HFF-Myc (cell line): ENCODE measurements at places on chromosomes 3 and 15.

- no peak for DNase-seq
Observed at GRCh38 chr15:84598250-84598649, 2.6 kb upstream of the ZSCAN2 start.

DNA sequence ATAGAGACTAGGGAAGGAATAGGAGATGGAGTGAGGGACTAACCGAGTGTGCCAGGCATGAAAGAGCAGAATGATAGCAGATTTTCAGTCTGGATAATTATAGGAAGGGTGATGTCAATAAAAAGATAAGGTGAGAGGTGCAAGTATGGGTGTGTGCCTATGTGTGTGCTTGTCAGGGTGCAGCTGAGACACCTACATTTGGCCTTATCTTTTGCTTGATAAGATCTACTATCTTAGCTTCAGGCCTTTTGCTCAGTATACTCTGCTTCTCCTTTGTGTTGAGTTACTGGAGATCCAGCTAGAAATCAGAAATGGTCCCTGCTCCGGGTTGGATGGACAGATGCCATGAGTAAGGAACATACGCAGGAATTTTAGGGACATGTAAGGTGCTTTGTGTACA is 17.4 kb downstream of the ARL14 start:
- no peak for DNase-seq

DNA sequence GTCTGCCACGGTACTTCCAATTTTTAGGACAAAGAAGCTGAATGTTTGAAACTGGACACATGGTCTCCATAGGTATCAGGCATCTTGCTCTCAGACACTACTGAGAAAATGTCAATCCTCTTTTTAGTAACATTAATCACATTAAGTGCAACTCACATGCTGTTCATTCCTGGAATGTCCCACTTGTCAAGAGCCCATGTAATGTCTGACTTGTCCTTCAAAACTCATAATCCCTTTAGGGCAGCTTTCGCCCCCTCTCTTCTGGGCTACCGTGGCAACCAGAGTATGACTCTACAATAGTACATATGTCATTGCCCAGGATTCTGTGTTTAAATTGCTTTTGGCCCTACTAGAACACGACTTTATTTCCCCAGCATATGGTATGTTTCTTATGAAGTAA is 12.3 kb downstream of the NUDT16 start:
- DNase-seq: no peak

DNA sequence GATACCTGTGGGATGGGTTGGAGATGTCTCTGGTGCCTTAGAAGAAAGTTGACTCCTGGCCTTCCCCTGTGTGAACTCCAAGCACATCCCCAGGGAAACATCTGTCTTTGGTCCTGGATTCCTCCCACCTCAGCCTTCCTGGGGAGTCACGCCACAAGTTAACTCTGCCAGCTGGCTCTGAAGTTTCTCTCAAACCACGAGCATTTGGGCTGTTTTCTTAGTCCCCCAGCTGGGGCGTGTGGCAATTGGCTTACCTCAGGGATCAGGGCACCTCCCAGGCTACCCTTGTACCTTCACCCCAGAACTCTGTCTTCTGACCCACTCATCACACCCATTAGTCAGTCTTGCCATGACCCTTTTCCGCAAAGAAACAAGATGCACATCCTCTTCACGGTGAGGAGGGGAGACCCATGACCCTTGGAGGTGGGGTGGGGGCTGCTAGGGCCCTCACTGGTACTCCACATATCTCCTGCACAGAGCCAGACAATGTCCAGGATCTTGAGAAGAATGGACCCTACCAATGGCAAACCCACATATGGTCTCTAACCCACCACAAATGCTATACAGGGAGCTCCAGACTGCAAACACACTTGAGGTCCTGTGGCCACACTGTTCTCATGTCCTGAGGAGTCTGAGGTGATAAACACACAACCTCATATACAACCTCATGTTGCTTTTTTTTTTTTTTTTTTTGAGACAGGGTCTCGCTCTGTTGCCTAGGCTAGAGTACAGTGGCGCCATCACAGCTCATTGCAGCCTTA is 3.9 kb downstream of the NEIL1 start:
- no peak for DNase-seq

GRCh38 chr3:104635872-104636580 is 730.7 kb upstream of the ALCAM start:
- DNase-seq: no peak

DNA sequence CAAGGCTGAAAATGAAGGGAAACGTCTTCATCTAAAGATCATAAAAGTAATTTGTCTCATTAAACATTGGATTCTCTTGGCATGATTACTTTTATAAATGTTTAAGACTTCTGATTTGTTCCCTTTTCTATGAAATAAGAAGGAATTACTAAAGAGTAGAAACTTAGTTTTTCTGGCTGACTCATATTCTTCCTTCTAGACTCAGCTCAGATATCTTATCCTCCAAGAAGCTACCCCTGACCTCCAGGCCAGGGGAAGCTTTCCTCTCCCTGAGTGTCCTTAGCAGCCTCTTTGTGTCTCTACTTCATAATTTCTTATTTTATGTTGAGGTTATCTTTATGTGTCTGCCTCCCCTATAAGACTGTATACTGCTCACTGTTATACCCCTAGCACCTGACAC is 291.9 kb upstream of the STT3B start:
- no peak for DNase-seq

DNA sequence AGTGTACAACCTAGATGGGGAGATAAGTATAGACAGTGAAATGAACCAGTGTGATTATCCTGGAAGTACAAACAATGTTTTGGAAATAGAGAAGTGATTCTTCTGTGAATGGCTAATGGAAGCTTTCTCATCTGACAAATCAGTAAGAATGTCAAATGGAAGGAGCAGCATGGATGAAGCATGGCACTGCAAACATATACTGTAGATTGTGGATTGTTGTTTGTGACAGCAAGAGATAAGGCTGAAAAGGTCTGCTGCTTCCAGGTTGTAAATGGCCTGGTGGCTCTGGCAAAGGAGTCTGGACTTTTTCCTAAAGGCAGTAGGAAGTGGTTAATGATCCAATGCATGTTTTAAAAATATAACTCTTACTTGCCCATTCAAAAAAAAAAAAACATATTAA is 71.3 kb downstream of the FBN1 start:
- DNase-seq: no peak

DNA sequence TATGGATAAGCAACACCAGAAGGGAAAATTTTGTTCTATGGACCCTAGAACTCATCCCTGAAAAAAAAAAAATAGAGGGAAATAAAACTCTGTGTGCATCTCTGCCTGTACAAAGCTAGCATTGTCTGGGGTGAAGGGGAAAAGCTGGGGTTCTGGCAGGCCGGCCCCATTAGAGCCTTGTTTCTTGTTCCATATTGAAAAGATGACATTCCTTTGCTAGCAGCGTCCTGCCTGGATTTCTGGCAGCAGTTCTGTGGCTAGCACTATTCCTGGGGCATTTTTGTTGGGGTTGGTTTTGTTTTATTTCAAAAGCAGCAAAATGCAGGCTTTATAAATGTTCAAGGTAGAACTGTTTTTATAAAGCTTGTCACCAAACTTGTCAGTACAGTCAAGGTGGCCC is 45.2 kb downstream of the RARB start:
- DNase-seq: no peak

- DNase-seq: no peak
Observed at GRCh38 chr3:160372780-160373179, 26.2 kb downstream of the IFT80 start.

GRCh38 chr15:66290007-66290406 is 3.4 kb upstream of the DIS3L start:
- DNase-seq: no peak

GRCh38 chr3:242602-243355 is 46.2 kb downstream of the CHL1 start:
- DNase-seq: no peak

DNA sequence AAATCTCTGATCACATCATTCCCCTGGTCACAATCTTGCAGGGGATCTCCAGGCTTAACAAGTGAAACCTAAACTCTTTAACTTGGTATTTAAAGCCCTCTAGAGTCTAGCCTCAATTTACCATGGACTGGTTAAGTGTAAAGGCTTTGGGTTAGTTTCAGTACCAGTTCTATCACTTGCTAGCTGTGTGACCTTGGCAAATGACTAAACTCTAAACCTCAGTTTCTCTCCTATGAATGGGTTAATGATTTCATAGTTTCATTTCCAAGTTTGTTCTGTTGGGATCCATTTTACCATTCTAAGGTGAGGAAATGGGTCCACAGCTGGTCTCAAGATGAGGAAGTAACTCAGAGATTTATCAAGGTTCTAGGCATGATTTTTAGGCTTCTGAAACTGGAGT is 38.8 kb upstream of the TIMP4 start:
- DNase-seq: no peak

- no peak for DNase-seq
Observed at GRCh38 chr15:68667800-68668625, 89.2 kb downstream of the CORO2B start.

- DNase-seq: no peak
Observed at GRCh38 chr15:98312913-98313312, 335.4 kb upstream of the IGF1R start.

GRCh38 chr3:28949580-28949979 is 331.3 kb upstream of the RBMS3 start:
- DNase-seq: no peak

GRCh38 chr3:102113421-102114041 is 264.2 kb downstream of the NFKBIZ start:
- no peak for DNase-seq

DNA sequence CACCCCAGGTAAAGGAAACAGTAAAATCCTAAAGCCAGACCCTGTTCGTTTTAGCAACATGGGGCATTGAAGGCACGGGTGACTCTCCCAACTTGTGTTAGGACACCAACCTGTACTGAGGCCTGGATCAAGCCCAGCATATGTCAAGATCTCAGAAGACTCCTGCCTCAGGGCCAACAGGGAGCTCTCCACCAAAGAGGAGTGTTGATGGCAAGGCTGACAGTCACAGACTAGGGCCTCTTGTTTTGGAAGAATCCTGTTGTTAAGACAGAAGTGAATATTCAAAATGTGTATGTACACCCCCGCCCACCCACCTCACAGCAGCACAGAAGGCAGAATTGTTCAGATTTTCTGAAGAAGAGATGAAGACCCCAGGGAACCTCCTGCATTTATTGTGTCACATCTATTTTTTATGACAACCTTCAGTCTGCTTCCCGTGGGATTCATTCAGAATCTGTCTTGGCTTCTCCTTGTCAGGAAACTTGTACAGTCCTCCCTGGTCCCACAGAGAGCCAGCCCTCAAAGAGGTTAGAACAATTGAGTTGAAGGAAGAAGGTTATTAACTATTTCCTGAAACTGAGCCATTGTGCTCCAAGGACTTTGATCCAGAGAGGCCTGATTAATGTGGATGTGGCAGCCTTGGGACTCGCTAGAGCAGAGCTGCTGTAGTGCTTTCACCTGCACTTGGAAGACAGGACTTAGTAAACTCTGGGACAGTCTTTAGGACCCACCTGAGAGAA is 61.7 kb upstream of the PLXNA1 start:
- no peak for DNase-seq

DNA sequence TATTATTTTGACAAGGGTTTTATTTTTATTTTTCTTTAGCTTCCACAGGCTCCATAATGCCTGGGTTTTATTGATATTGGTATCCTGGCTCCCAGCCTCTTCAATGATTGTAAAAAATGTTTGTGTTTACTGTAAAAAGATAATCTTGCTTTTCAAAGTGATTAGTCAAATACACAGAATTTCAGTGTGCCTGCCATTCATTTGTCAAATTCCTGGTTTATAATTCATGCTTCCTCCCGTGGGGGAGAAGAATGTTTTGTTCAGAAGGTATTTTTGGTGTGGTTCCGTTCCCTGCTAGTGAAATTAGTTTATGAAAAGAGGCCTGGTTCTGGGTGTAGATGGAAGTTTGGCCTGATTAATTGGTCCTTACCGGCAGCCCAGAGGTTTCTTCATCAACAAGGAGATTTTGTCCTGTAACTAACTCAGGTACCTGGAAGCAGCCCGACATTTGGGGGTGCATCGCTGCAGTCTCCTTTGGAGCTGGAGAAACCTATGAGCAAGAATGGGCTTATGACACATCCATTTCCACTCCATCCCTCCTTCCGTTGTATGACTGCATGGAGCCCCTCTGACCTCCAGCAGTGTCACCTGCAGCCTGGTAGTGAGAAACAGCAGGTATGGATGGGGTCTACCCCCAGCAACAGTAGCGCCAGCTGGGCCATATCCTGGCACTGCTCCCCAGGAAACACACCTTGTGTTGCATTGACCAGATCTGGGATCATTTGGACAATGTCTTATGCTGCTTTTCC is 101.5 kb downstream of the PGPEP1L start:
- no peak for DNase-seq

DNA sequence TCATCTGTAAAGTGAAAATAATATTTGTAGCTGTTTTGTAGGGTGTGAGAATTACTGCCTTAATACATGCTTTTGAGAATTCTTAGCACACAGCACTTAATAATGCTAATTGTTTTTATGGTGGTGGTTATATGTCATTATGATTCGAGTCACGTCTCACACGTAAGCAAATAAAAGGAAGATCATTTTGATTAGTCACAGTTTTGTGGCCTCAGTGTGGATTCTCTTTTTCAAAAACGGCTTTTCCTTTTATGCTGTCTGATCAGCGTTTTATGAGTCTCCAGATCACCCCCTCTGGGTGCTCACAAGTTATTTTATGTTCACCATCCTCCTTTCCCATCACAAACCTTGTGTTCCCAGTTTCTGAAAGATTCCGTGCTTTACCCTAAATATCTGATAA is 255.6 kb upstream of the CNTN4 start:
- no peak for DNase-seq

DNA sequence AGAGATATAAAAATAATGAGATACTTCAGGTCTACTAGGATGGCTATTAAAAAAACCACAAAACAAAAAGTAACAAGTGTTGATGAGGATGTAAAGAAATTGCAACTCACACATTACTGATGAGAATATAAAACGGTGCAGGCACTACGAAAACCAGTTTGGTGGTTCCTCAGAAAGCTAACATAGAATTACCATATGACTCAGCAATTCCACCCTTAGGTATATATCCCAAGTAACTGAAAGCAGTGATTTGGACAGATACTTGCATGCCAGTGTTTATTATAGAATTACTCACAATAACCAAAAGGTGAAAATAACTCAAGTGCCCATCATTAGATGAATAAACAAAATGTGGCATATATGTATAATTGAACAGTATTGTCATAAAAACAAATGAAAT is 87.5 kb upstream of the MELTF start:
- no peak for DNase-seq

- no peak for DNase-seq
Observed at GRCh38 chr3:196501316-196502044, 2.1 kb downstream of the RNF168 start.
